ENCODE measurements at places on chromosomes 13 and 19.

DNA sequence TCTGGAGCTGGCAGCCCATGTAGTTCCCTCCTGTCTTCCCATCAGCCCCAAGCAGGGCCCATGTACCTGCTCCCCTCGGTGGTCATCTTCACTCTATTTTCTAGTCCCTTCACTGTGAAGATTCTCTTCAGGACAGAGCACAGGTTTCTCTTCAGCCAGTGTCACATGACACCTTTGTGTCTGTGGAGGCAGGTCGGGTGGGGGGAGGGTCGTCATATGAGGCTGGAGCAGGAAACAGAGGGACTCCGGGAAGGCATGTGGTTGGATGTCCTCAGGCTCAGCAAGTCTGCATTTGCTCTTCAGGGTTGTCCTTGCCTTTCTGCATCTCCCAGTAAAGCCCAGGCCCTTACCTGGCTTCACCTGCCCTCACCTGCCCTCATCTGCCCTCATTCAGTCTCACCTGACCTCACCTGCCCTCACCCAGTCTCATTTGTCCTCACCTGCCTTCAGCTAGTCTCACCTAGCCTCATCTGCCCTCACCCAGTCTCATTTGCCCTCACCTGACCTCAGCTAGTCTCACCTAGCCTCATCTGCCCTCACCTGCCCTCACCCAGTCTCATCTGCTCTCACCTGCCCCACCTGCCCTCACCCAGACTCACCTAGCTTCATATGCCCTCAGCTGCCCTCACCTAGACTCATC, 120.3 kb downstream of the ZDHHC20 start:
- no peak for DNase-seq

DNA sequence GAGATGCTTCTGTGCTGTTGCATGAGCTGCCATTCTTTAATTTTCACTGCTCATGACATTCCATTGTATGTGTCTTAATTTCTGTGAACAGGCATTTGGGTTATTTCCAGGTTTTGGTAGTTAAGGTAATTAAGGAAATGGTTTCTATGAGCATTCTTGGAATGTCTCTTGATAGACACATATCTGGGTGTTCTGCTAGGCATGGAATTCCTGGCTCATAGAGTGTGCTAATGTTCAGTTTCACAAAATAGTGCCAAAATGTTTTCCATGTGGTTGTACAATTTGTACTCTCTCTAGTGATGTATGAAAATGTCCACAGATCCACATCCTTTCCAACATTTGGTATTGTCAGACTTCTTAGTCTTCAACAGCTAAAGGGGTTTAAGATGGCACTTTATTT, 680.9 kb upstream of the SGCG start:
- DNase-seq, result no peak

- no peak for DNase-seq
These were observed 880 bp downstream of the FGF9 start for GRCh38 chr13:21671620-21672286.

DNA sequence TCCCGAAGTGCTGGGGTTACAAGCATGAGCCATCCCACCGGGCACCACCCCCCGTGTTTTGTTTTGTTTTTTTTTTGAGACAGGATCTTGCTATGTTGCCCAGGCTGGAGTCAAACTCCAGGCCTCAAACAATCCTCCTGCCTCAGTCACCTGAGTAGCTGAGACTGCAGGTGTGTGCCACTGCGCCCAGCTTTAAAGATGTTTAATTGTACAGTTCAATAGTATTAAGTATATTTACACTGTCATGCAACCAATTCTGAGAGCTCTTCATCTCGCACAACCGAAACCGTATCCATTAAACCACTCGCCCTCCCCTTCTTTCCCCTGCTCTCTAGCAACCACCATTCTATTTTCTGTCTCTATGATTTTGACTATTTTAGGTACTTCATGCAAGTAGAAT, 15.6 kb downstream of the NUCB1 start:
- DNase-seq, result no peak

GRCh38 chr19:24029941-24030636, 56.9 kb upstream of the ZNF254 start:
- no peak for DNase-seq

- DNase-seq, result no peak
These were observed 11.7 kb downstream of the TJP3 start for GRCh38 chr19:3719868-3720267.
